ENCODE measurements at places on chromosomes 16 and 17.

DNA sequence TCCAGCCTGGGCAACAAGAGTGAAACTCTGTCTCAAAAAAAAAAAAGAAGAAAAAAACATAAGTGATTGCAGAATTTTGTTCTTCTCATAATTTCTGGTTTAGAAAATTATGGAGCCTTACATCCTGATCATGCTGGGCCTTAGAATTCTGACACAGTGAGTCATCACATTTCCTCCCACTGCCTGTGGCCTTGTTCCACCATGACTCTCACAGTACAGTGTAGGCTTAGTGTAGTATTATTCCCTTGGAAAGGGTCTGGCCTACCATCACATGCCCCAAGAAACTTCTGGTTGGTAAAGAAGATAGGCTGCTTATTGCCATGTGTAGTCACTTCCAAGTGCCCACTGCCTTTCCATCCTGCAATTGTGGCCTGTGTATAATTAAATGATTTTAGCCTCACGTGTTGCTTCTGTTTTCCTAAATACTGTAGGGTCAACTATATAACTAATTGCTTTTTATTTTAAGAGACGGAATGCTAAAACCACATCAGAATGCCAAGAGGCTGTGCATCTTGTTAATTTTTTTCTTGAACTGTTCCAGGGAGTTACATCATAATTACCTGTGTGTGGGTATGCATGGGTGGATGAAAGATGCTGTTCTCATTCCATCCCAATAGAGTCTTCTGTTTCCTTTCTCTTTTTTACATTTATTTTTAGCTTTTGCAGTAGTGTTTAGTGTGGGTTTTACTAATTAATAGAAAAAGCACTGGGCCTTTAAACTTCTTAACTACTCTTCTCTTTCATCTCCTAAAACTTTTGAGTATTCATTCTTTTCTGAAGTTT lies 25.9 kb downstream of the OGFOD1 start:
- DNase-seq, result no peak

DNA sequence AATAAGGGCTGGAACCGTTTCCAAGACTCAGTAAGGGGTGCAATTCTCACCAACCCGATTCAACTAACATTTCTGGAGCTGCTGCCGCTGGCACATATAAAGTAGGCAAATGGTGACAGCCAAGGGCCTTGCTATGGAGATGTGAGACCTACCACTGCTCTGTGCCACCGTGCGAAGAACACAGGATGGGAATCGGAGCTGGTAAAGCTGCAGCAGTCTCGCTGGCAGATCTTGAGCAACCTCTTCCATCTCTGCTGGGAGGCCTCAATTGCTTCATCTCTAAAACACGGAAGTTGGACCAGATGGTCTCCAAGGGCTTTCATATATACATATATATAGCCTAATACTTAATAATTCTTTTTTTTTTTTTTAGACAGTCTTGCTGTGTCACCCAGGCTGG lies 128.9 kb upstream of the RCVRN start:
- DNase-seq, result no peak

DNA sequence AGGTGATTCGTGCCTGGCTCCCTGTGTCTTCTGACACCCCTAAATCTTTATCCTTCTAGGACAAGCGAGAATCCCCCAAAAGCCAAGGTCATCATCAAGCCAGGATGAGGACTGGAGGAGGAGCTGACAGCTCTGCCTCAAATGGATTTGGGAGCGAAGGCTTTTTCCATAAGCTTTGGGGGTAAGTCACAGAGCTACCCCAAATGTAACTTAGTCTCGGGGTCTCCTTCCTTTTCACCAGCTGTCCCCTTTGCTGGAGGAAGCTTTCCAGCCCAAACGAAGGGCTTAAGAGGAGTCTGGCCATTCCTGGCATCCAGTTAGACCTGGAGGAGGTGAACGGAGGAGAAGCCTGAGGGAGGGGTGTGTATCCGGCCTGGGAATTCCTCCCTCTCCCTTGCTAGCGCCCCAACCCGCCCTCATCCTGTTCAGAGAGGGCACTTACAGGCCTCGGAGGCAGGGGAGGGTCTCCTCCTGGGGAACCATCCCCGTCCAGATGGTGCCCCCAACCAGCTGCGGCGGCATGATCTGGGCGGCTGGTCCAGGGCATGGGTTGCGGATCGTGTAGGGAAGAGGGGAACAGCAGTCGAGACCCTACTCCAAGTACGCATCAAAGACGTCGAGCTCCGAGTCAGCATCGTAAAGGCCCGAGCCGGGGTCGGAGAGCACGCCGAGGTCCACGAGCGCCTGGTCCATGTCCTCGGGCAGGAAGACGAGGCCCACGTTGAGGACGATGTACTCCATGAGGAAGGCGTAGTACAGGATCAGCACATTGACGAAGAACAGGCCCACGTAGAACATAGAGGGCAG lies 938 bp downstream of the DEXI start:
- DNase-seq, result no peak

DNA sequence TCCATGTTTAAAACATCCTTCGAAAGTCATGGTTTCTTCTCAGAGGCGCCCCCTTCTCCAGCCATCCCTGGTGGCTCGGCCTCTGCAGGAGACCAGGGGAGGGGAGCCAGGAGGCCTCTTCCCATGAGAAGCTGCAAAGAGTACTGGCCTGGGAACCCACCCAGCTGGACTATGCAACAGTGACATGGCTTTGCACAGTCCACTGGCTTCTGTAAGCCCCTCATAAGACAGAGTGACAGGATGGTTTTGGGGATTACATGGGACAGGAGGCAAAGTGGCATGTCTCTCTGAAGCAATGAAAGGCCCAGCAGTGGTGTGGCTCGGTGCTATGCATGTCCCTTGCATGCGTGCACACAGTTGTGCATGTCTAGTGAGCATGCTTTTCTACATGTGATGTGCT lies 99.5 kb downstream of the C16orf78 start:
- DNase-seq, result no peak

DNA sequence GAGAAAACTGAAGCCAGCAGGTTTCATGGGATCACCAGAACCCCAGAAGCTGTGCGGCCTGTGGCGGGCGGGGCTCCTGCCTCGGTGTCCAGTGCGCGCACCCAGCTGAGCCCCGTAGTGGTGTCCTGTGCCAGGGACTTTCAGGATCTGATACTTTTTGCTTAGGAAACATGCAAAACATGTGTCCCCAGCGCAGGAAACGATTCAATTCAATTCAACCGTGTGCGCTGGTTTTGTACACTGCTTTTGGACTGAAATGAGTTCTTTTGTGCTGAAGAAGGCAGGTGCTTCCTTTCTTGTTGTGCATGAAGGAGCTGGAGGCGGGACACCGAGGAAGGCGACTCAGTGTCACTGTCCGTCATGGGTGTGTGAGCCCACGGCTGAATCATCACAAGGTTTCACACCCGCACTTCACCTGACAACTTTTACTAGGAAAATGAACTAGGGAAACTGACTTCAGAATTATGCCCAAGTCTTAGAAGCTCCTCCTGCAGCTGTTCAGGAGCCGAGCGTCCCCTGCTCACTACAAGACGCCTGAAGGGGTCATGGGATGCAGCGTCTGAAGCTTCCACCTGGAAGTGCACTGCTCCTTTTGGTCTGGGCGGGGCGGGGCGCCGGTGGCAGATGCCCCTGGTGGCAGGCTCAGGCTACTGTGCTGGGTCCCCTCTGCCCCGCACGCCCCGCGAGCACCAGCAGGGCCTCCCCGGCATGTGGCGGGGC lies 31.4 kb upstream of the ZNF750 start:
- no peak for DNase-seq

GRCh38 chr16:29899516-29900101 lies at the start of gene SEZ6L2:
SEZ6L2 (minus strand) TSS chr16:29899550; CDS start chr16:29899019, 531 bp downstream.
- DNase-seq, result no peak

All from T-helper 2 cell (primary cell).